ENCODE measurements at places on chromosomes 7 and 10.

GRCh38 chr7:106010331-106010730 is 47.3 kb downstream of the CDHR3 start:
- DNase-seq, result no peak

DNA sequence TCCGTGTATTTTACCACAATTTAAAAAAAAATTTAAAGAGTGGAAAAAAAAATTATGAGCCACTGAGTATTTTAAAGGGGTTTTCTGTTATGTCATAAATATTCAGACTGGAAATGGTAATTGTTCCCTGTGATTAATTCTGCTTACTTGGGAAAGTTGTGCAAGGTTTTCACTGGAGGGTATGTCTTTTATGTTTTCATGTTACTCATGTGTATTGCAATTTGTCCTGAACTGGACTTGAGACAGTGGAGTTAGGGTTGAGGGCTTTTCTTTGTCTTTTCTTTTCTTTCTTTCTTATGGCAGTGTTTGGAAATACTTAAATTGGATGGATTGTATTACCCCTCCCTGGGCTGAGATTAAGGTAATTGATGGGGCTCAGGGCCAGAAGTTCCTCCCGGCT is 257.7 kb downstream of the BAMBI start:
- peak; percentile 31 for DNase-seq

DNA sequence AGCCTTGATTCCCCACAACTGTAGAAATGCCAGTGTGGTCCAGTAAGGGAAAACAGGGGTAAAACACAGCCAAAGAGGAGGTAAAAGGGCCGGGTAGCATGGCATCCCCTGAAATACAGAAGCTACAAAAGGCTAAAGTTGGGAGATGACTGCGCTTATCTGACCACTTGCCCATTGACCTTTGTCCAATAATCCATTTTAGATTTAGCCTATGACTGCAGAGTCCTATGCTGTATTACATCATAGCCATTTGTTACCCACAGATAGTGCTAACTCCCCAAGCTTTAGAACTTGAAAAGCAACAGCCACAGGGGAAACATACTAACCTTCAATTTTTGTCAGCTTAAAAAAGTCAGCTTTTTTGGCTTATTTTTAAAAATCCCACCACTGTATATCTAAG is 26.2 kb downstream of the MTPN start:
- DNase-seq, result no peak

GRCh38 chr7:71325151-71325550 is 193.2 kb downstream of the GALNT17 start:
- DNase-seq, result no peak

- no peak for DNase-seq
These were observed 20.9 kb downstream of the UROS start for GRCh38 chr10:125802131-125802530.

GRCh38 chr7:120920591-120921274 is 29.8 kb upstream of the ING3 start:
- no peak for DNase-seq

DNA sequence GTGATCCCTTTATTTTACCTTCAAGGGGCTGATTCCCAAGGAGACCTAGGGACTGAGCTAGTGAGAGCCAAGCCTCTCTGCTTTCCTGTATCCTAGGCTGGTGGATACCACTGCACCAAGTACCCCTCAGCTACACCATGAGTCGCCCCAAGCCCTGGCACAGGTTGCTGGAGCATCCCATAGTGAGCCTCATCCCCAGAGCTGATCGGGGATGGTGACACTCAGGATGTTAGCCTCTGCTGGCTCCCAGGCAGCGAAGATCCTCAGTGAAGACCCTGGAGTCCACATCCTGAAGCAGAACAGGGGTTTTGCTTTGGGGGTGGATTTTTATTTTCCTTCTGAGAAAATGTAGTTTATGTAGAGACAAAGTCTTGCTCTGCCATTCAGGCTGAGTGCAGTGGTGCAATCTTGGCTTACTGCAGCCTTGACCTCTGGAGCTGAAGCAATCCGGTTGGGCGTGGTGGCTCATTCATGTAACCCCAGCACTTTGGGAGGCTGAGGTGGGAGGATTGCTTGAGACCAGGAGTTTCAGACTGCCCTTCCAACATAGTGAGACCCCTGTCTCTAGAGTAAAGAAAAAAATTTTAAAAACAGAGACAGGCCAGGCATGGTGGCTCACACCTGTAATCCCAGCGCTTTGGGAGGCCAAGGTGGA is 12.5 kb upstream of the ZNF212 start:
- peak; percentile 20 for DNase-seq

- DNase-seq, result peak; percentile 50
These were observed 321.1 kb downstream of the PARD3 start for GRCh38 chr10:34494012-34494411.

Data from choroid plexus epithelial cell (primary cell).